ENCODE measurements at places on chromosomes 2 and 18.

DNA sequence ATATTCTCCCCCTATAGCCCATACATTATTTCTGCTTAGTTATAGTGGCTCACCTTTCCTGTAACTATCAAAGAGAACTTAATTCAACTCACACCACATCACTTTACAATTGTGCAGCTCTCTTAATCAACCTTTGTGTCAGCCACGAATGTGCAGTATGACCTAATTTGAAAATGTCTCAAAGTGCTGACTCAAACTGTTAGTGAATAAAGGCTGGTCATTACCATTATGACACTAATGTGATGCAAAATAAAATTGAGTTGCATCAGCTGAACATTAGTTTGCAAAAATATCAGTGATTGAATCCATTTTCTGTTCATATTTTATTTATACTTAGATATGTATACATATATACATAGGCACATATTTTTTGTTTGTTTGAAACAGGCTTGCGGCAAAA lies 251.8 kb downstream of the MEIS1 start:
- DNase-seq, result no peak

GRCh38 chr18:27860011-27860410 lies 316.9 kb downstream of the CDH2 start:
- DNase-seq, result no peak

GRCh38 chr2:85961754-85962153 lies 73.0 kb upstream of the ST3GAL5 start:
- DNase-seq, result no peak

- DNase-seq, result no peak
Observed at GRCh38 chr2:206208900-206209299, 49.2 kb downstream of the EEF1B2 start.

DNA sequence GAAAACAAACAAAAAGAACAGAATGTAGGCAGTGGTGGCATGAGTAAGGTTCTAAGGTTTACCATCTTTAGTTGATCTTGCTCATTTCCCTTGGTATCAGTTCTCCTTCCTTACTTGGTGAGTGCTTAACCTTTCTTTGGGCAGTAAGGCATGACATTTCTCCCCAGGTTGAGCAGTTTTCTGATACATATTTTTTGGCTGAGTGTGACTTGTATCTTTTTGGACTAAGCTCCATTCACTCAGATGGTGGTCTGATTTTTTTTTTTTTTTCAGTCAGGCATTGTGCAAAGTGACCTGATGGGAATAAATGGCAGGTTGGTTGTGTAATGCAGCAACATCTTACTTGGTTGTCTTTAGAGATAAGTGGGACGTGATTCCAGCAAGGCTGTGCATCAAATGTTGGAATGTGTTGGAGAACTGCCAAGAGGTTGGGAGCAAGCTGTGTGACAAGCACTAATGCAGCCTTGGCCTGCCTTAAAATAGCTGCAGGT lies 15.1 kb downstream of the SPTBN1 start:
- DNase-seq, result no peak

DNA sequence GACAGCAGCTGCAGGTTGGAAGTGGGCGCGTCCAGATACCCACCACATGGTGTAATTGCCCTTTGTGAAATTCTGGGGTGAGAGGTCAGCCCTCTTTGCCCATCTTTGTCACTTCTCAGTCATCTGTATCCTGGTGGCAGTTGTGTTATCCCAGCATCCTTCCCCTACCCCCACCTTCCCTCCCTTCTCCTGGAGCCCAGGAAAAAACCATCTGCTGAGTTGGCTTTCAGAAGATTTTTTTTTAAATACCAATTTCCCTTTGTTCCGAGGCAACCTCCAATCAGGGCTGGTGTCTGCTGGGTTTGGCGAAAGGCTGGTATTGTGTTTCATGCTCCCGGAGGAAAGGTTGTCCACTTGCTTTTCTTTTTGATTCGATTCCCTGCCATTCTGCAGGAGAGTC lies 35.2 kb downstream of the SETBP1 start:
- DNase-seq, result no peak

DNA sequence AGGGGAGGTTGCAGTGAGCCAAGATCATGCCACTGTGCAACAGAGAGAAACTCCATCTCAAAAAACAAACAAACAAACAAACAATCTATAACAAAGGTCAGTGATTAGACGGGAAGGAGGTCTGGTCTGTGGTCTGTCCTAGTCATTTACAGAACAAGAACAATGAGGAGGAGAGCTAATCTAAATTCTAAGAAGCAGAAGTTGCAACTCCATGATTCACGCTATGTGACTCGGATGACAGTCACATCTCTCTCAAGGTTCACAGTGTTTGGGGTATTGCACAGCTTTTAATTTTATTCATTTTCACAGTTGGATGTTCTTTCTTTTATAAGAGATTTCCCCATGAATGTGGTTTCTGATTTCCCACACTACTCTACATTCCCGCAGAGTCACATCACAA lies 218.7 kb upstream of the PIEZO2 start:
- no peak for DNase-seq

GRCh38 chr2:134327367-134327766 lies 73.5 kb downstream of the MGAT5 start:
- no peak for DNase-seq

- DNase-seq, result no peak
Observed at GRCh38 chr2:34545486-34546136, 946.5 kb upstream of the FAM98A start.

DNA sequence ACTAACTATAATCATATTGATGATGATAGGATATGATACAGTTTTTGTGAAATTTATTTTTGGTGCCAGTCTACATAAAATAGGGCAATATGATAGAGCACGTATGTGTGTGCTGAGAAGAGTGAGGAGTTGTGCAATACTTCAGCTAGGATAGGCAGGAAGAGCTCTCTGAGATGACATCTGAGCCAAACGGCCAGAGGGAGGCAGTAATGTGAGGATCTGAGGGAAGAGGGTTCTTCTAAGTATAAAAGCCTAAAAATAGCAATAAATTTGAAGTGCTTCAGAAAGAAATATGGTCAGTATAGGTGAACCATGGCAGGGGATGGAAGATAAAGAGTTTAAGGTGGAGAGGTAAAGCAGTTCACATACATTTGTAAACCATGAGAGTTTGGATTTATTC lies 102.5 kb downstream of the OLA1 start:
- no peak for DNase-seq

GRCh38 chr2:205543262-205543843 lies 138.9 kb upstream of the NRP2 start:
- DNase-seq, result no peak

GRCh38 chr2:134002391-134002790 lies 251.5 kb upstream of the MGAT5 start:
- DNase-seq, result no peak

- no peak for DNase-seq
Observed at GRCh38 chr18:5975111-5976002, 80.0 kb upstream of the TMEM200C start.

DNA sequence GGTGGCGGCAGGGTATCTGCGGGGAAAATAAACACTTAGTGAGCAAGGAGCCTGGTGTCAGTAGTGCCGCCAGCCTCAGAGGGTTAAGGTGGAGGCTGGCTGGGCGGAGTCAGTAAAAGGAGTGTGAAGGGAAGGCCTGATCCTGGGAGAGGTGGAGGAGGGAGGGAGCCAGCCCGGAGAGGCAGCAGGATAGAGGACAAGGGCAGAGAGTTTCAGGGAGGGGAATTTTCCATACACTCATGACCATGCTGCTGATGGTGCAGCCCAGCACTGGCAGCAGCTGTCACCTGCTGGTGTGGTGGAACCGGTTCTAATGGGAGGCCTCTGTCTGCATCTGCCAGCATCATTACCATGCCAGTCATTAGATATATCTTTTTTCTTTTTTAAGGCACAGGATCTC lies 2.0 kb upstream of the TEX44 start:
- no peak for DNase-seq

DNA sequence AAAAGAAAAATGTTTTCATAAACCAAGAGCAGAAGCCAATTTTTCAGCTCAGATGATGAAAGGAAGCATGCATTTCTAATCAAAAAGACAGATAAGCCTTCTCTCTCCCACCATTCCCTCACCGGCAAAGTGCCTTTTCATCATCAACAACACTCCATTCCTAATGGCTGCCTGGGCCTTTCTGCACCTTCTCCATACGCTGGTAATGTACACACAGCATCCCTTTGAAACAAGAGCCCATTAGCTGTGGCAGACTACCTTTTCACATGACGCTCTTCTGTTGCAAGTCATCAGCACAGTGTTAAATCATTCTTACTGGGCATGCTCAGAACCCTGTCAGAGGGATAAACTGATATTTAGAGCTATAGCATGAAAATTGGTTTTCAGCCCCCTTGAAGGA lies 408.9 kb downstream of the MEIS1 start:
- DNase-seq, result no peak

DNA sequence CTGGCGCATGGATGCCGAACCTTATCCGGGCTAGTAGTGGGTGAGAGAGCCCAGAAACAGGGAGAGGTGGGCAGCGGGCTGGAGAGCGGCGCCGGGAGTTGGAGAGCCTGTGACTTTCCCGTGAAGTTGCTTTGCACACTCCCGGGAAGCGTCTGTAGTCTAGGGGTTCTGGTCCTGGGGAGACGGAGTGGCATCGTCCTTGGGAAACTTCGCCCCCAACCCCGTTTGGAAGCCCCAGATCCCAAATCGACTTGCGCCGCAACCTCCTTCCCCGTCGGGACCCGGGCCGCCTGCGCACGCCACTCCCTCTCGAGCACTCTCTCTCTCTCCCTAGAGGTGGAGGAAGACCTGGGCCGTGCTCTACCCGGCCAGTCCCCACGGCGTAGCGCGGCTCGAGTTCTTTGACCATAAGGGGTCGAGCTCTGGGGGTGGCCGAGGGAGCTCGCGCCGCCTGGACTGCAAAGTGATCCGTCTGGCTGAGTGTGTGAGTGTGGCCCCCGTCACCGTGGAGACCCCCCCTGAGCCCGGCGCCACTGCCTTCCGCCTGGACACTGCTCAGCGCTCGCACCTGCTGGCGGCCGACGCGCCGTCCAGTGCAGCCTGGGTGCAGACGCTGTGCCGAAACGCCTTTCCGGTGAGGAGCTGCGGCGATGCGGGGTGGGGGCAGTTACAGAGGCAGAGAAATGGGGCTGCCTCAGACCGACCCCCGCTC lies 456 bp downstream of the DOK1 start:
- peak; percentile 37 for DNase-seq

- no peak for DNase-seq
Observed at GRCh38 chr2:232013701-232014353, 52.3 kb downstream of the DIS3L2 start.

GRCh38 chr2:188181067-188181838 lies 110.4 kb upstream of the GULP1 start:
- no peak for DNase-seq

GRCh38 chr18:36862182-36862581 lies 33.3 kb downstream of the KIAA1328 start:
- no peak for DNase-seq

DNA sequence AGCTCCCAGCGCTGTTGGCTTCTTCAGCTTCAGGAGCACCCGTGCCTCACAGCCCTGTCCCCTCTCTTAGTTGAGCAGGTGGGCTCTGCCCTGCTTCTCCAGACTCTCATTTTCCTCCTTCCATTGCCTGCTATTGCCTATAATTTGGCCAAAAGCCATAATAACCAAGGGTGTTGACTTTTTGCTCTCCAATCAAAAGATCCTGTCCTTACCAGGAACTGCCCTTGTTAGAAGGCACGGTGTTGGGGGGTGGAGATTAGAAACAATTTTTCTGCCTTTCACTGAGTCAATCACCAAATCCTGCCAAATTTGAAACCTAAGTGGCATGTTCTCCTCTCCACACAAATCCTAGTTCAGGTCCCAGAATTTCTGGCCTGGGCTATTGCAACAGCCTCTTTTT lies 16.7 kb upstream of the PDIA6 start:
- no peak for DNase-seq

- no peak for DNase-seq
Observed at GRCh38 chr18:9766076-9766481, 58.0 kb downstream of the RAB31 start.

- peak; percentile 9 for DNase-seq
Observed at GRCh38 chr2:68282811-68283418, 30.6 kb upstream of the PPP3R1 start.

DNA sequence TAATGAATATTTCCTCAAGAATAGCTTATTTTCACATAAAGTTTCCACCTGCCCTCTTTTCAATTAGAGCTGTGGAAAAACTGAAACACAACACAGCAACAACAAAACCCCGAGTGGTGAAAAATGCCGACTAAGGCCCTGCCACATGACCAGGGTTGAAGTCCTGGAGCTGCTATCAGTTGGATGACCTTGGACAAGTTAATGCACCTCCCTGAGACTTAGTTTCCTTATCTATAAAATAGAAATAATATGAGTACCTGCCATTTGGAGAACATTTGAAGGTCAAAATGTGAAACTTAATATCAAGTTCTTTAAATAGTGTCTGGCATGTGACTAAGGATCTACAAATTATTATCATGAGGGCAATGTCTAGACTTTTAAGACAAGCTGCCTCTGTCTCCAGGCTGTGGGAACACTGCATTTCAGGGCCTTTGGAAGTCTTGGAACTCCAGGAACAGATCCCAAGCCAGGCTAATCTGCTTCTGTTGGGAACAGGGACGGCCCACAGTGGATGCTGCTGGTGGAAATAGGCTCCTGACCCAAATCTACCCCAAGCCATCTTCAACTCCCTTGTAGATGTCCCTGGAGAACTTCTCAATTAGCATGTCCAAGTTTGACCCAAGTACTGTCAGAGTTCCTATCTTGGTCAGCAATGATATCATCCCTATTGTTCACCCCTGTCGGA lies 42.0 kb upstream of the TRIB2 start:
- no peak for DNase-seq

DNA sequence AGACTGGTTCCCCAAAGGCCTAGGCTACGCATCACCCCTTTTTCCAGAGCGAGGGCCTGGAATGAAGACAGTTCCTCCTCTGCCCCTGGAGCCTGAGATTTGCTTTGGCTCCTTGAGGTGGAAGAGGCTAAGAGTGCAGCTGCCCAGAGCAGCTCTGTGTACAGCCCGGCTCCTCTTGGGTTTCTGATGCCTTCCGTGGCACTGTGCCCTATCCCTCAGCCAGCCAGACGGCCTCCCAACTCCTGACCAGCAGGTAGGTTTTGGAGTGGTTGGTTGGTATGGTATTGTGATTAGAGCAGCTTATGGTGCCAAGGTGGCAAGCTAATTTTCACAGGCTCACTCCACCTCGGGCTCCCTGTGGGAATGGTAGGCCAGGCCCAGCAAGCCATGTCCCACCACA lies 112.2 kb downstream of the TANC1 start:
- no peak for DNase-seq

DNA sequence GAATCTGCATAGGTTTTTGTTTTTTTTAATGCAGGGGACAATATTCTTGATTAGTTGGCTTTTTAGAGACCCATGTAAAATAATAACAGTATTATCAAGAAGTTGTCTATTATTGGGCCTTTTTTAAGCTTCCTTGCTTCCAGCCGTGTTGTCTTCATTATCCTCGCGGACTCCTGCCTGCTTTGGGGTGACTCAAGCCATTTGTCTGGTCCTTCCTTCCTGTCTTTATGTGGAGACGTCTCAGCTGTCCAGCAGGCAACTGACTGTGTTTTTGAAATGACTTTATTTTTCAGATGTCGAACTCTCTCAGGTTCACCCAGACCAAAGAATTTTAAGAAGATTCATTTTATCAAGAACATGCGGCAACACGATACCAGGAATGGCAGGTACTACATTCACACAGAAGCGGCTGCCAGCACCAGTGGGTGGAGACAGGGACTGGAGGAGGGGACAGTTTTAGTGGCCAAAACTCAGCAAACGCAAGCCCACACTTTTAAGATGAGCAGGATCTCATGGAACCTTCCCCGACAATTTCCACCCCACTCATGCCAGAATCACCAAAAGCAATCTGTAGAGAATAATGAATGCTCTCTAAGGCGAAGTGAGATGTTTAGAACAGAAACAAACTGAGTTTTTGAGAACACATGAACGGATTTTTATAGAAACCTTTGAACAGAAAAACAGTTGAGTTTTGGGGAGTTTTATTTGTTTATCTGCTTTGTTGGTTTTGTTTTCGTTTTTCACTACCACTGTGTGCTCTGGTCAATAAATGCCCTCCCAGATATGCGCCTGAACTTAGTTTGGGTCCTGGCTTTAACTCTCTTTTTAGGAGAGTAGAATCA lies 59.1 kb downstream of the CABLES1 start:
- no peak for DNase-seq
